ENCODE measurements at places on chromosomes 4 and X. TPM values are rescaled to one million over a fixed set of nuclear protein-coding genes. Genes with fewer than 3 reads are reported as not detected.

DNA sequence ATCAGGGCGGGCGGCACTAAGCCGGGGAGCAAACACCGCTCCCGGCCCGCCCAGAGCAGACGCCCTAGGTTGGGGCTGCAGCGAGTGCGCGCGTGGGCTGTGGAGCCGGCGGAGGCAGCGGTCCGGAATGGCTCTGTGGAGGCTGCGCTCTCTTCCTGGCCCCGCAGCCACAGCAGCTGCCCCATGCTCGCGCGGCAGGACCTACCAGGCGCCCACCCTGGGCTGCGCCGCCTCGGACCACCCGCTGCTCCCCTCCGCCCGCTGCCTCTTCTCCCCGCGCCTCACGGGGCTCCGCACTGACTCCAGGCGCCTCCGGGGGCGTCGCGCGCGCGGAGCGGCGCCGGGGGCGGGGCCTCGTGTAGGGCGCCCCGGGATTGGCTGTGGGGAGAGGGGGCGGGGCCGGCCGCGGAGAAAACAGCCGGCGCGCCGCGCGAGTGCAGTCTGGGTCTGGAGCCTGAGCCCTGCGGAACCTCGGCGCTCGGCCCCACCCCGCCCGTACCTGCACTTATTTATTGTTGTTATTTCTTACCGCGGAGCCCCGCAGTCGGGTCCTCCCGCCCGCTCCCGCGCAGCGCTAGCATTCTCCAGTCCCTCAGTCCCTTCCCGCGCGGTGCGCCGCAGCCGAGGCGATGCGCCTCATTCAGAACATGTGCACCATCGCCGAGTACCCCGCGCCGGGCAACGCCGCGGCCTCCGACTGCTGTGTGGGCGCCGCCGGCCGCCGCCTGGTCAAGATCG, at the start of gene RASL11B:
Gene RASL11B (plus strand): TSS at position 439 of the 738 bp plus-strand sequence. CDS start 191 bp downstream, at position 630.
- peak; percentile 73 for DNase-seq
- H3K4me3 ChIP-seq, result peak within 1 kb of the TSS; percentile 69
- H3K4me1 ChIP-seq, result peaks cover 6% of the 10 kb centered on the region
- H3K27ac ChIP-seq, result no peak within 1 kb of the TSS

DNA sequence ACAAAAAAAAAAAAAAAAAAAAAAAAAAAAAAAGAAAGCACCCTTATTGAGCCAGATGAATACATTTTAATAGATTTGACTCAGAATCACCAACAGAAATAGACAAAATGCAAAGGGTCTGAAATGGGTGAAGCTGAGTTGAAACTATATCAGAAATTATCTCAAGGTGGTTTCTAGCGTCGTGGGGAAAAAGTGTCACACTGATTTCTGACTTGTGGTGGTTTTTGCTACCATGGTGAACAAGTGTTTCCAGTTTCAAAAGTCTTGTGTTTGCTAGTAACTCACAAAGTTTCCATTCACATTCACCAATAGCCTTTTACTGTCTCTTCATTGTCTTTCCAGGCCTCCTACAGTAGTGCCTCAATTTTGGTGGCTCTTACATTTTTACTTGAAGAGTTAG, 135.5 kb downstream of the ARHGAP24 start:
- no peaks in the 10 kb centered on the region for H3K27me3 ChIP-seq
- no peaks in the 10 kb centered on the region for H3K4me1 ChIP-seq
- DNase-seq, result no peak
- no peak overlapping the region for H3K27ac ChIP-seq
- no peaks in the 10 kb centered on the region for H3K36me3 ChIP-seq
- no peak overlapping the region for H3K4me3 ChIP-seq

The SHOX gene
- not detected for total RNA-seq

The KCND1 gene
- 0.72 TPM for total RNA-seq

The LGI2 gene
- total RNA-seq, result not detected

- no peaks in the 10 kb centered on the region for H3K4me1 ChIP-seq
- no peak overlapping the region for H3K4me3 ChIP-seq
- no peaks in the 10 kb centered on the region for H3K36me3 ChIP-seq
- no peak for DNase-seq
- H3K27ac ChIP-seq, result no peak overlapping the region
- no peaks in the 10 kb centered on the region for H3K27me3 ChIP-seq
Measured at GRCh38 chr4:130422261-130422660, 1326.3 kb downstream of the C4orf33 start.

Measured in CD8-positive, alpha-beta memory T cell (primary cell).